ENCODE measurements at places on chromosomes 12 and 14. TPM values are rescaled to one million over a fixed set of nuclear protein-coding genes. Genes with fewer than 3 reads are reported as not detected.

DNA sequence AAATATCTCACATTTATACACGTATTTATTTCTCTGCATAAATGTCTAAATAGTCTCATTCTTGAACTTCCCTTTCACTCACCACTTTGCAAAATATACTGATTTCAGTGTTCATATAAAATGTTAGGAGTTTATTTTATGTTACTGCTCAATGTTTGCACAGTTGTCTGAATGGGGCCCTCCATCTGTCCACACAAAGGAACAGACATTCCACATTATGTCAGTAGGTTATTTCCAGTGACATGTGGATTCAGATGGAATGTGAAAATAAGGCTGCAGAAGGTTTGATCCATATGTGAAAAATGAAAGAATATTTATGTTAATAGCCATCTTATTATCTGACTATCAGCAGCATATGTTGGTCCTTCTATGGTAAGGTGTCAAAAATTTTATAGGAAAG lies 994.4 kb upstream of the SEL1L start:
- DNase-seq, result no peak

Gene KLRC3
- total RNA-seq, result not detected

DNA sequence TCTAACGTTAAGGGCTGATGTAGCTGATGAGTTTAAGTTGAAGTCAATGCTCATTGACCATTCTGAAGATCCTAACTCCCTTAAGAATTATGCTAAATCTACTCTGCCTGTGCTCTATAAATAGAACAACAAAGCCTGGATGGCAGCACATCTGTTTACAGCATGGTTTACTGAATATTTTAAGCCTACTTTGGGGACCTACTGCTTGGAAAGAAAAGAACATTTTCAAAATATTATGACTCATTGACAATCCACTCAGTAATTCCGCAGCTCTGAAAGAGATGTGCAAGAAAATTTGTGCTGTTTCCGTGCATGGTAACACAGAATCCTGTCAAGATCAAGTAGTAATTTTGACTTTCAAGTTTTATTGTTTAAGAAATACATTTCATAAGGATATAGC lies 35.0 kb upstream of the NAV3 start:
- DNase-seq, result no peak

GRCh38 chr12:16076557-16076956 lies 165.4 kb downstream of the DERA start:
- DNase-seq, result no peak

DNA sequence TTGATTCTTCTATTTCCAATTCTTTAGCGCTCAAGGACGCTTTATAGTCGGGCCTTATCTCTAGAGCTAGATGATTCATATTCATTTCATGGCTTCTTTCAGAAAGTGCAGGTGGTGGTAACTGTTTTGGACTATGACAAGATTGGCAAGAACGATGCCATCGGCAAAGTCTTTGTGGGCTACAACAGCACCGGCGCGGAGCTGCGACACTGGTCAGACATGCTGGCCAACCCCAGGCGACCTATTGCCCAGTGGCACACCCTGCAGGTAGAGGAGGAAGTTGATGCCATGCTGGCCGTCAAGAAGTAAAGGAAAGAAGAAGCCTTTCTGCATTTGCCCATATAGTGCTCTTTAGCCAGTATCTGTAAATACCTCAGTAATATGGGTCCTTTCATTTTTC lies 241.9 kb downstream of the PAWR start:
- no peak for DNase-seq

DNA sequence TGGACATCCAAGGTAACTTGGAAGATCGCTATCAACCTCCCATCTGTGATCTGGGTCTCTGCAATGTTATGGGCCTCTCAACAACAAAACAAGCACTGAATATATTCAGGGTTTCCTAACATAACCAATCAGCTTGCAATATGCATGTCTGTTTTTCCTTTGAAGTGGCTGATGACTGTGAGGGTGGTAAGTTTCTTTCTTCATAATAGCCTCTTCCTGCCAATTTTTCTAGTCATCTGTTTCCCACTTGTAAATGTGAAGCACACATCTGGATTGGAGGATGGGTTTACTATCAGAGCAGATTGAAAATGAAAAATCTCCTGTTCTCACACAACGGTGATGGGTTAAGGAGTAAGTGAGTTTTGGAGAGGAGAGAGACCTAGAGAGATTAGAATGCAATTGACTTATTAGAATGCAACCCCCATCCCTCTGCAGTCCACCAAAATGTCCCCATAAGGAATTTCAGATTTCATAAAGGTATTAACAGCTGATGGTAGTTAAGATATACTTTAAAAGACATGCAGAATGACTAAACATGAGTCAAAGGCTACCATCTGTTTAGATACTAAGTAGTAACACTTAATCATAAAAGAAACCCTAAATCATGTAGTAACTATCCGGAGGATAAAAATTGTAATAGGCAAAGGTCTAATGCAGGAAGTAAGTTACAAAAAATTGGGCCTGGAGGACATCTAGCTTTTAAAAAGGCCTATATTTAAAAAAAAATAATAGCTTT lies 58.4 kb upstream of the SAV1 start:
- DNase-seq, result no peak

Gene PARP11
- 2.3 TPM for total RNA-seq

DNA sequence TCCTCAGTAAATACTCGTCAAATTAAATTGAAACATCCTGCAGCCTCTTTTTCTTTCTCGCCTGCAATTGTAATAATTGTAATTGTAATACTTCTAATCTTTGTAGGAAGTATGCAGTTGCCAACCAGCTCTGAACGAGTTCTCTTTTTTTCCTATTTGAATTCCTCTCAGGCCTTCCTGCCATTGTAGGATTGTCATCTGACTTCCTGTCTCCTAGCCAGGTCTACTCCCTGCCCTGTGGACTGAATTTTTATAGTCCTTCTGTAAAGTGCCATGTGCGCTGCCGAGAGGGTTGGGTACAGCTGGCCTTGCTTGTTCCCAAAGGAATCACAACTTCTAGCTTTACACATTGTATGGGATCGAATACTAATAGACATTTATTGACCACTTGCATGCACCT lies 183.3 kb downstream of the SSPN start:
- no peak for DNase-seq

DNA sequence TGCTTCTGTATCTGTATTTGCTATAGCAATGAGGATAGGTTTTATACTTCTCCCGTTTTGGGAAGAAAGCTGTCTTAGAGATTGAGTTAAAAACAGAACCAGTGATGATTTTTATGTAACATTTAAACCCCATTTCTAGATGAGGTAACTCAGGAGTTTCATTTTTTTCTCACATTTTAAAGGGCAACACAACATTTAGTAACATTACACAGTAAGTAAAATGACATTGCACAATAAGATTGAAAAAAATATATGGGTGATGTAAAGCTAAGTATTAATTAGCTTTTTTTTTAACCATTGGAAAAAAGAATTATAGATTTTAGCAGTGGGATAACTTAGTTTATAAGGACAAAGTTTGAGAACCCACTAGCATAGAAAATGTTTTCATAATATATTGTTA lies 25.2 kb upstream of the SCFD1 start:
- DNase-seq, result no peak

- DNase-seq, result no peak
Measured at GRCh38 chr12:75317784-75318183, 12.3 kb downstream of the CAPS2 start.

Data from MG63 (cell line).